Mesenchymal stem cell (in vitro differentiated cells and primary cell): ENCODE measurements at places on chromosomes 11 and 22.

- no peak for DNase-seq
- H3K4me3 ChIP-seq, result no peak overlapping the region
These were observed 590.8 kb downstream of the SOX6 start for GRCh38 chr11:15765530-15765929.

GRCh38 chr11:118714816-118715215, 35.4 kb upstream of the TREH start:
- no peak overlapping the region for H3K27ac ChIP-seq
- no peaks in the 10 kb centered on the region for H3K36me3 ChIP-seq
- no peak overlapping the region for H3K4me3 ChIP-seq
- H3K27me3 ChIP-seq, result no peaks in the 10 kb centered on the region
- peaks cover 2% of the 10 kb centered on the region for H3K4me1 ChIP-seq

DNA sequence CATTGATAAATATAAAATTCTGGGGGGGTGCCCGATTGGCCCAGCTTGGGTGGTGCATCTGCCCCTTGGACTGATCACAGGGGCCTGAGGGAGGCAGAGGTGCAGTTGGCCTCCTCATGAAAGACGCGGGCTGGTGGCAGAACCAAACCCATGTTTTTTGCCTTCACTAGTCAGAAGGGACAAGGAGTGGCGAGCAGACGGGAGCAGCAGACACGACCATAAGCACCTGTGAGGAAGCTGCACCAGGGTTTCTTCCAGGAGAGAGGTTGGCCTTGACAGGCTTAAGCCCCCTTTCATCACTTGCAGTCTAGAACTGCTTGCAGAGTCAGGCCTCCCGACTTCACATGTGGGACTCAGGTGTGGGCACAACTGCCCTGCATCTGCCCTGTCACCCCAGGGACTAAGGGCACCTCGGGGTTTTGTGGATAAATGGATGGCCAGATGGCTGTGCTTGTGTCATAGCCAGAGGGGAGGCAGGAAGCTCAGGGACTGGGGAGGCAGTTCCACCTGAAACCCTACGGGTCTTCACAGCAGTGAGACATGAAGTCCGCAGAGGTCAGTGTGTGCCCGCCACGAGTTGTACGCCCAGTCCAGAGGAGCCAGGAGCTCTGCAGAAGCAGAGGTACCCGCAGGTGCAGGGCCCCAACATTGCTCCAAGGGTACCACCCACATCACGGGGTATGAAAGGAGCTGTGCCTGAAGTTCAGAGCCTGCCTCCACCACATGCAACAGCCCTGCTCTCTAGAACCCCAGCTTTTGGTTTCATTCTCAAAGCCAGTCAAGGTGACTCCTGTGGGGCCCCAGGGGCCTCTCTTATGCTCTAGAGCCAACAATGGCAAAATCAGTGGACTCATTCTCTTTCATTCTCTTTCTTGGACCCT, 18.2 kb upstream of the SYT13 start:
- DNase-seq, result no peak
- no peak overlapping the region for H3K4me3 ChIP-seq
- no peaks in the 10 kb centered on the region for H3K36me3 ChIP-seq
- H3K27ac ChIP-seq, result no peak overlapping the region

GRCh38 chr22:42172773-42173172, 42.2 kb upstream of the CYP2D6 start:
- H3K36me3 ChIP-seq, result peaks cover 19% of the 10 kb centered on the region
- H3K4me1 ChIP-seq, result peaks cover 30% of the 10 kb centered on the region
- H3K27ac ChIP-seq, result no peak overlapping the region

DNA sequence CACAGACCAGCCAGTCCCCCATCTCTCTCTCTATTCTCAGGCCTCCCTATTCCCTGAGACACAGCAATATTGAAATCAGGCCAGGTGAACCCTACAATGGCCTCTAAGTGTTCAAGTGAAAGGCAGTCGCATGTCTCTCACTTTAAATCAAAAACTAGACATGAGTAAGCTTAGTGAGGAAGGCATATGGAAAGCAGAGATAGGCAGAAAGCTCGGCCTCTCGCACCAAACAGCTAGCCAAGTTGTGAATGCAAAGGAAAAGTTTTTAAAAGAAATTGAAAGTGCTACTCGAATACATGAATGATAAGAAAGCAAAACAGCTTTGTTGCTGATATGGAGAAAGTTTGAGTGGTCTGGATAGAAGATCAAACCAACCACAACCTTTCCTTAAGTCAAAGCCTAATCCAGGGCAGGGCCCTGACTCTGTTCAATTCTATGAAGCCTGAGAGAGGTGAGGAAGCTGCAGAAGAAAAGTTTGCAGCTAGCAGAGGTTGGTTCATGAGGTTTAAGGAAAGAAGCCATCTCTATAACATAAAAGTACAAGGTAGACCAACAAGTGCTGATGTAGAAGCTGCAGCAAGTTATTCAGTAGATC, 19.8 kb upstream of the MPZL2 start:
- peaks cover 6% of the 10 kb centered on the region for H3K27me3 ChIP-seq
- DNase-seq, result no peak
- H3K4me1 ChIP-seq, result no peaks in the 10 kb centered on the region
- H3K36me3 ChIP-seq, result no peaks in the 10 kb centered on the region
- no peak overlapping the region for H3K27ac ChIP-seq

DNA sequence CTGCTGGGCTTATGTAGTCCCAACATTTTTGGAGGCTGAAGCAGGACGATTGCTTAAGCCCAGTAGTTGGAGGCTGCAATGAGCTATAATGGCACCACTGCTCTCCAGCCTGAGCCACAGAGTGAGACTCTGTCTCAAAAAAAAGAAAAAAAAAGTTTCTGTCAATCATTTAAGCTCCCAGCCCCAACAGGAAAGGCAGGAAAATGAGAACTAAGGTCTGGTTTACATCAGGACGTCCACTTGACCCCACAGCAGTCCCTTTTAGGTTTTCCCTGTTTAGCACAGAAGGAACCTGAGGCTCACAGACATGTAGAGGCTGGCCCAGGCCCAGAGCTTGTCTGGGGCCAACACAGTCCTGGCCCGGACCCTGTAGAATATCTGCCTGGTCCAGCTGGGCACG, 9.2 kb upstream of the TTLL1 start:
- H3K36me3 ChIP-seq, result no peaks in the 10 kb centered on the region
- H3K4me3 ChIP-seq, result no peak overlapping the region
- no peak overlapping the region for H3K27ac ChIP-seq
- peaks cover 4% of the 10 kb centered on the region for H3K4me1 ChIP-seq

DNA sequence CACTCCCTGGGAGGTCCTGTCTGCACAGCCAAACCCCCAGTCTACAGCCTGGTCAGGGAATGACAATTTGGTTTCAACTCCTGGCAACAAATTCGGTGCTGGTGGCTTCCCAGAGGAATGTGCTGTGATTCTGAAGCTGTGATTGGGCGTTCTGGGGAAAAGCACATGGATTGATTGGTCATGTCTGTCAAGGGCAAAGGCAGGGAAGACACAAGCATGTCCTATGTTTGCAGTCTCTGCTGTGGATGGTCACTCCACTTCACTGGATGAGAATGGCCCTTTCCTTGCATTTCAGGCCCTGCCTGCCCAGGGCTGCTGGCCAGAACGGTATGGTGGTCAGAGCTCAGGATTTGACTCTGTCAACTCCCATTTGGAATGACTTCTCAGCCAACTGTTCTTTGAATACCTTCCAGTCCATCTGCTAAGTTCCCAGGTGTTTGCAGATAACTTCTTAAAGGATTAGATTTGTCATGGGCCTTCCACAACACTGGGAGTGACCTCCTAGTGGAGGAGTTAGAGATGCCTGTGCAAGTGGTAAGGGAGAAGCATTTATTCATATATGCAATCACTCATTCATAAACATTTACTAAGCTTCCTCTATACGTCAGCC, 42.7 kb downstream of the SGSM1 start:
- H3K4me3 ChIP-seq, result no peak overlapping the region
- H3K4me1 ChIP-seq, result peaks cover 1% of the 10 kb centered on the region
- H3K27me3 ChIP-seq, result peaks cover 3% of the 10 kb centered on the region
- H3K27ac ChIP-seq, result no peak overlapping the region
- DNase-seq, result no peak

DNA sequence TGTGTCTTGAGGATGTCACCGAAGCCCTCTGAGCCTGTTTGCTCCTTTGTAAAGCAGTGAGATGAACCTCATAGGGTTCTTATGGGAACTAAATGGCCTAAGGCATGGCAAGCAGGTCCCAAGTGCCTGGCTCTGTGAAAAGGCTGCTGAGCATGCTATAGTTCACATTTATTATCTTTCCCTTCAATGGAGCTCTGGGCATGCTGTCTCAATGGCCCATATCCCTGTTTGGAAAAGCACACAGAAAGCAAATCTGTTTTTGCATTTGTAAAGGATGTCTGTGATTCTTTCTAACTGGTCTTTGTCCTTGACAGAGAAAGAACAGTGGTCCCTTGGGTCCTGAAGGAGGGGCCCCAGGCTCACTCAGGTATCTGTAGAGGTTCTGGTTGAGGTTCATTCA, 26.4 kb downstream of the RTCB start:
- H3K27me3 ChIP-seq, result no peaks in the 10 kb centered on the region
- no peak overlapping the region for H3K4me3 ChIP-seq
- no peak overlapping the region for H3K27ac ChIP-seq

GRCh38 chr11:37916331-37916730, 1318.3 kb upstream of the RAG2 start:
- no peaks in the 10 kb centered on the region for H3K4me1 ChIP-seq
- H3K27ac ChIP-seq, result no peak overlapping the region
- no peak for DNase-seq
- no peak overlapping the region for H3K4me3 ChIP-seq

GRCh38 chr11:12008790-12009616, 577 bp upstream of the DKK3 start:
- H3K4me3 ChIP-seq, result peak overlapping the region; percentile 89
- peaks cover 23% of the 10 kb centered on the region for H3K4me1 ChIP-seq
- DNase-seq, result peak; percentile 74
- no peaks in the 10 kb centered on the region for H3K36me3 ChIP-seq
- H3K27ac ChIP-seq, result peak overlapping the region; percentile 25
- no peaks in the 10 kb centered on the region for H3K27me3 ChIP-seq

- no peak overlapping the region for H3K27ac ChIP-seq
- no peaks in the 10 kb centered on the region for H3K36me3 ChIP-seq
- H3K27me3 ChIP-seq, result no peaks in the 10 kb centered on the region
These were observed 444.4 kb downstream of the DLG2 start for GRCh38 chr11:85182441-85183387.

DNA sequence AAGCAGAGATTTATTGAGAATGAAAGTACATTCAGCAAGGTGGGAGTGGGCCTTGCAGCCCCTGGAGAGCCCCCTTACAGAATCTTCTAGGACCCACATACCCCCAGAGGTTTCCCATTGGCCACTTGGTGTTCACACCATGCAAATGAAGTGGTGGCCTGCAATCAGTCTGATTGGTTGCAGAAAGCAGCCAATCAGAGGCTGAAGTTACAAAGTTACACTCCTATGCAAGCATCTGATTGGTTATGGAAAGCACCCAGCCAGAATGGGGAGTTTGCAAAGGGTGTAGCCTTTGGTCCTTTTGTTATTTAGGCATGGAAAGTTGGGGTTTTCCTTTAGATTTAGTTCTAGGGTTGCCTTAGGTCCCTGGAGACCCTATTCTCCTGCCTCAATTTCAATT, 34.9 kb downstream of the UVRAG start:
- no peak overlapping the region for H3K27ac ChIP-seq
- no peak for DNase-seq
- peaks cover 13% of the 10 kb centered on the region for H3K36me3 ChIP-seq
- no peak overlapping the region for H3K4me3 ChIP-seq
- H3K27me3 ChIP-seq, result no peaks in the 10 kb centered on the region

DNA sequence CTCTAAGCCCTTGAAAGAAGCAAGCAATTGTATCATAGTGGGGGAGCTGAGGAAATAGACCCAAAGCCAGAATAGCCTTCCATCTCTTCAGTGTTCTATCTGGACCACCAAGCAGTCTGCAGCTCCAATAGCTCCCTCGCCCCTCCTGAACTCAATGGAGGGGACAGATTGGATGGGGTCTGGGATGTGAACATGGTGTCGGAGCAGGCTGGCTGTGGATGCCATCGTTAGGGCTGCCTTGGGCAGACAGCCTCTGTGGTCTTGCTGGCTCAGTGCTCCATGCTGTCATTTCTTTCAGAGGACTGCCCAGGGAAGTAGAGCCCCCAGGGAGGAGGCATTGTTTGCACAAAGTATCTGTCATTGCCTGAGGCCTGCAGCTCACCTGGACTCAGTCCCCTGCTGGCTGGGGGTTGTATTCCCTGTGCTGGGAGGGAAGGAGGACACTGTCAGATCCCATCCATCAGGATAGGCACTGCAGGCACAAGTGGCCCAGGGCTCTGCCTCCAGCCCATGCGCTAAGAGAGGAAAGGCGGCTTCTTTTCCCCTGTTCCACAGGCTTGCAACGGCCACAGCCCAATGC, 537.7 kb downstream of the BUD13 start:
- H3K27ac ChIP-seq, result no peak overlapping the region
- H3K27me3 ChIP-seq, result peaks cover 69% of the 10 kb centered on the region

- H3K4me3 ChIP-seq, result no peak overlapping the region
- H3K36me3 ChIP-seq, result no peaks in the 10 kb centered on the region
- DNase-seq, result no peak
- H3K27me3 ChIP-seq, result peaks cover 21% of the 10 kb centered on the region
- H3K4me1 ChIP-seq, result peaks cover 13% of the 10 kb centered on the region
- no peak overlapping the region for H3K27ac ChIP-seq
These were observed 56.1 kb upstream of the CDON start for GRCh38 chr11:126118806-126119205.

DNA sequence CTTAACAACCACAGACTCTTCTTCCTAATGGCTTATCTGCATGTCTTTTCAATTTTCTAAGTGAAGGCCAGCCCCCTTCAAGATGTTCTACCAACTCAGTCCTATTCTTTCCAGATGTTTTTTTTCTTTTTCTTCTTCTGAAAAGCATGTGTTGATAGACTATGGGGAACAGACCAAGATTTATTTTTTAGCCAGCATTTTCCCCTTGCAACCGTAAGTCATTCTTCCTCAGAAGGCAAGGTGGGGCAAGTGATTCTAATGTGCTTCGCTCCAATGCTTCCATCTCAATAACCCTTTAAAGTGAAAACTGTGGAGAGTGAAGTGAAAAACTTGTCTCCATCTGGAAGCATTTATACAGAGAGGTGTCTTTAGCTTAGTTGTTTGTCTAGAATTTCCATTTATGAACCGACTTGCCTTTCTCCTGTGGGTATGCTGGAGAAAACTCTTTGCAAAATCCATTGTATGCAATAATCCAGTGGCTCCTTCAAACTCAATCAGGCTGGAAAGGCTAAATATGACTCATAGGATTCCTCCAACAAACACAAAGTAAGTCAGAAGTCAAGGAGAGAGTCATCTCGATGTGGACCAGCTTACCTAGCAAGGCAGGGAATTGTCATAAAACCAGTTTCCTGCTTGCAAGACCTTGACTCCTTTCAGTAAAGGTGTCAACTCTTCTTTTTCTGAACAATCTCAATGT, 83.7 kb downstream of the MAML2 start:
- H3K27ac ChIP-seq, result peak overlapping the region; percentile 58
- H3K4me3 ChIP-seq, result no peak overlapping the region
- no peaks in the 10 kb centered on the region for H3K36me3 ChIP-seq
- no peaks in the 10 kb centered on the region for H3K27me3 ChIP-seq
- DNase-seq, result peak; percentile 79

GRCh38 chr22:27420817-27421361, 380.7 kb downstream of the MN1 start:
- peak overlapping the region; percentile 33 for H3K4me3 ChIP-seq
- no peaks in the 10 kb centered on the region for H3K36me3 ChIP-seq
- DNase-seq, result no peak
- peak overlapping the region; percentile 92 for H3K27ac ChIP-seq

GRCh38 chr22:25759825-25760231, 17.8 kb downstream of the MYO18B start:
- H3K27ac ChIP-seq, result no peak overlapping the region
- peaks cover 8% of the 10 kb centered on the region for H3K4me1 ChIP-seq
- H3K4me3 ChIP-seq, result no peak overlapping the region
- H3K36me3 ChIP-seq, result no peaks in the 10 kb centered on the region
- no peaks in the 10 kb centered on the region for H3K27me3 ChIP-seq
- DNase-seq, result peak; percentile 89

GRCh38 chr11:3802011-3802790, 4.8 kb upstream of the NUP98 start:
- H3K27ac ChIP-seq, result no peak overlapping the region
- DNase-seq, result peak; percentile 65
- no peaks in the 10 kb centered on the region for H3K27me3 ChIP-seq
- H3K4me1 ChIP-seq, result peaks cover 5% of the 10 kb centered on the region
- H3K4me3 ChIP-seq, result no peak overlapping the region
